ENCODE measurements at places on chromosomes 12 and 14.

GRCh38 chr12:45208604-45209487 lies 7.0 kb upstream of the ANO6 start:
- DNase-seq: no peak

GRCh38 chr12:91551927-91552326 lies 369.3 kb upstream of the DCN start:
- DNase-seq: no peak

GRCh38 chr12:120257041-120257821 lies 8.3 kb downstream of the PXN start:
- no peak for DNase-seq

DNA sequence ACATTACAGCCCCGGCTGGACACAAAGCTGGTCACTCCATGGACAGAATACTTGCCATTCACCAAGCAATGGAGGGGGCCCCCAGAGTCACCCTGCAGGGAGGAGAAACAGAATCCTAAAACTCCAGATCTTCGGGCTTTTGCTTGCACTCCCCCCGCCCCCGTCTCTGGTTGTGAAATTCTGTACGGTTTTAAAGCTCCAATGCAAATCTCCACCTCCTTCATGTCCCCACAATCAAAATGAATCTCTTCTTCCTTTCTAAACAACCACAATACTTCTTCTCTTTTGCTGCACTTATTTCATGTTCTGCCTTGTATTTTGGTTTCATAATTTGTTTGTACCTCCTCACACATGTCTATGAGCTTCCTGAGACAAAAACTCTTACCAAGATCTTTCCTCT lies 5.8 kb upstream of the BIN2 start:
- DNase-seq: no peak

- no peak for DNase-seq
These were observed 35.8 kb downstream of the FBXO33 start for GRCh38 chr14:39396448-39396847.

GRCh38 chr14:59870277-59871165 lies at the start of gene RTN1:
RTN1 (minus strand) TSS chr14:59870776; CDS start chr14:59870630, 146 bp downstream.
- DNase-seq: no peak

GRCh38 chr12:101743242-101743641 lies 4.0 kb upstream of the SYCP3 start:
- no peak for DNase-seq

DNA sequence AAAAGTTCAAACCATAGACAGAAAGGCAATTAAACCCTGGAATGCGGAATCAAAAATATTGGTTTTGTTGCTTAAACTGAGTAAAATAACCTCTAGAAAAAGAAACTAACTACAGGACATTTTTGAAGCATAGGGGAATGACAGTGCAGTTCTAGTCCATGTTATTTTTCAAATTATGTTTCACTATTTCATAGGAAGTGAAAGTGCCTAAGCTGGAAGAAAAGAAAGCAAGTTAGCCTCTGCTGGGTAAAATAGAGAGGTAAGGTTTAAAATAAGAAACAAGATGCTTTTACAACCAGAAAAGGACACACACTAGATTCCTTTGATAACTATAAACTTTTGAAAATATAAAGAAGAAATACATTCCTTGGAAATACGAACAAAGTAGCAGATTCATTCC lies 1.1 kb downstream of the CLECL1 start:
- DNase-seq: no peak

GRCh38 chr12:25924491-25925001 lies 33.9 kb upstream of the RASSF8 start:
- no peak for DNase-seq

DNA sequence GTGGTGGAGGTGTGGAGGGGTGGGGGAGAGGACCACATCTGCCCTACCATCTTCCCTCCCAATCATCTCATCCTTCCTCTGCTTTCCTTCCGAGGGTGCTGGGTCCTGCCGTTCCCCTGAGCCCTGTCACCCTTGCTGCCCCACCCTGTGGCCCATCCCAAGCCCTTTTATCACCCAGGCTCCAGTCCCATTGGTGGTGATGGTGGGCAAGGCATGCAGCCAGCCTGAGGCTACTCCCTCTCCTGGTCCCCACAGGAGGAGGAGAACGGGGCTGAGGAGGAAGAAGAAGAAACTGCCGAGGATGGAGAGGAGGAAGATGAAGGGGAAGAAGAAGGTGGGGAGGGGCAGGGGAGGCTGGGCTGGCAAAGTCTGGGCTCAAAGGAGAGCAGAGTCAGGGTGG lies 2.7 kb upstream of the LAG3 start:
- DNase-seq: no peak

GRCh38 chr14:68748691-68749090 lies 44.2 kb downstream of the ZFP36L1 start:
- DNase-seq: no peak

- DNase-seq: no peak
These were observed 267.7 kb downstream of the SLC6A15 start for GRCh38 chr12:84644908-84645307.

GRCh38 chr14:81390696-81391095 lies 9.4 kb downstream of the STON2 start:
- DNase-seq: no peak

- DNase-seq: no peak
These were observed 150.6 kb upstream of the HMGA2 start for GRCh38 chr12:65673732-65674131.

DNA sequence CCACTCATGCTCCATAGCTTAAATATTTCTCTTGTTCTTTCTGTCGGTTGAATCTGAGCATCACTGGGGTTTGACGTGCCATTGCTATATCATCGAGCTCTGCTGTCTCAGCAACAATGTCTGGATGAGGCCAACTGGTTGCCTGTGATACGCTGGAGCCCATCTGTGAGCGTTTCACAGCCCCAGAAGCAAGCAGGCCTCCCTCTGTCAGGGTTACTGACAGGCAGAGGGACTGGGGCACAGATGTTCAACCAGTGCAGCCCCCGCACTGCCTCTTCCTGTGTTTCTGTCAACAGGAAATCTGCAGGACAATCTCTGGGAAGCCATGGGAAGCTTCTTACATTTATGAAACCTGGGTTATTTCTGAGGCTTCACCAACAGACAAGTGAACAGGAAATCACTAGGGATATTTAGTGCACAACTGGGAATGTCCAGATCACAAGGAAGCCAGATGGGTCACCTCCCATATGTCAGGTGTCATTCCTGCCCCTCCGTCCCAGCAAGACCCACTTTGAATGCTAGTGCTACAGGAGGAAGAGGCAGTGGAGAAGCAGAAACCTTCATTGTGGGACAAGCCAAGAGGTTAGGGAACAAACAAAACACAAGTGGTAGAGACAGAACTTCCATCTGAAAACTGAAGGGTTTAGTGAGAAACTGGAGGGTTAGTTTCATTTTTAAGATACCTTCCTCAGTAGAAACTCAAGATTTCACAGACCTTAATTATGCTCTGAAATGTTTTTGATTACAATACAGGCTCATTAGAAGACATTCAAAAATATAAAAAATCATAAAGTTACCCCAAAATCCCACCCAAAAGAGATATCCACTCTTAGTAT lies 24.1 kb downstream of the DMAC2L start:
- no peak for DNase-seq

DNA sequence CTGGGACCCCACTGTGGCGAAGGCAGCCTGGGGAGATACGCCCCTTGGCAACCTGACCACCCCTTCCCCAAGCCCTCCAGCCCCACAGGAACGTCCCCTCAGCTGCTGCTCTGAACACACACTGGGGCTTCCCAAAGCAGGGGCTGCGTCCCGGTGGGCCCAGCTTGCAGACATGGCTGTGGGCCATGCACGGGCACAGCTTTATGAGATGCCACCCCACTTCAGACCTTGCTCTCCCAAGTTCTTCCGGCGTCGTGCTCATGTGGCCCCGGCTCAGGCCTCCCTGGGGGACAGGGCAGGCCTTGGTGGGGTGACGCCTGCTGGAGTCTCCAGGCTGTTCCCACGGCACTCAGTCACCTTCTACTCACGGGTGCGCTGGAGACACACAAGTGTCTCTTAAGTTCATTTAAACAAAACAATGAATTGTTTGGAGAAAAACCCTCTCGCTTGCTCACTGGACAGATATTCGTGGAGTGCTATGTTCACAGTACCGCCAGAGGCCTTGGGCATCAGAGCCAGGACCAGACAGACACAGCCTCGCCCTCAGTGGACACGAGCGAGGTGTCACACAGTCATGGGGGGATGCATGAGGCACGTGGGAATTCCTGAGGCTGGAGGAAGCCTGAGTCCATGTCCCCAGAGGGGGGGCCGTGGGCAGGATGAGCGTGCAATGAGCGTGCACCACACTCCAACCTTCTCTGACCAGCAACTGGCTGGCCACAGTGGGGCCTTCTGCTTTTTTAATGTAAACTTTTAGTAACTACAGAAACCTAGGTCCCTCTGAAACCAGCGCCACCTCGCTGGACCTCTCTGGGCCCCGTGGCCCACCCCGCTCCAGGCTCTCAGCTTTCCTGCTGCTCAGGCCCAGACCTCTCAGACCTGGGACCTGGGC lies 4.3 kb downstream of the GALNT9 start:
- DNase-seq: no peak

DNA sequence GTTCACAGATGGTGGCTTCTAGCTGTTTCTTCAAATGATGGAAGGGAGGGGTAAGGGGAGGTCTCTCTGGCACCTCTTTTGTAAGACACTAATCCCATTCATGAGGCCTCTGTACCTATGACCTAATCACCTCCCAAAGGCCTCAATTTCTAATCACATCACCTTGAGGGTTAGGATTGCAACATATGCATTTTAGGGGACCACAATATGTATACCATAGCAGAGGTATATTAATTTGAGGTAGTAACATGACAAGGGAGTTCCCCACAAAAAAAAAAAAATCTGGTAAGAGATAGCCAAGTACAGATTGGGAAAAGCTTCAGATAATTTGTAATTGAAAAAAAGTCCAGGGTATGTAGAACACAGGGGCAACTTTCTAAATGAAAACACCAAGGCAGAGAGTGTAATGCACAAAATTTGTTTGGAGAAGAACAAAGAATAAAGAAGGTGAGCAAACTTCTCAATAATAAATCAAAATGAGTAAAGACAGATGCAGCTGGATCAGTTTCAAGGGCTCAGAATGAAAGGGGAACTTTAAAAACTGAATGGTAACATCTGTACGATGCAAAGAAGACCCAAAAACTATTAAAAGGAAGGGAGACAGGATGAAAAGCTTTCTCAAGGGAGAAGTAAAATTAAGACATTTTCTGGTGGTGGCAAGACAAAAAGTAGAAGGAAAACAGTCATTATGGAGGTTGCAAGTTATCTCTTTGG lies 125.5 kb upstream of the DCN start:
- DNase-seq: no peak

GRCh38 chr12:93706824-93707223 lies 29.6 kb downstream of the CRADD start:
- no peak for DNase-seq

GRCh38 chr12:2485681-2486080 lies 309.1 kb upstream of the FKBP4 start:
- DNase-seq: no peak

DNA sequence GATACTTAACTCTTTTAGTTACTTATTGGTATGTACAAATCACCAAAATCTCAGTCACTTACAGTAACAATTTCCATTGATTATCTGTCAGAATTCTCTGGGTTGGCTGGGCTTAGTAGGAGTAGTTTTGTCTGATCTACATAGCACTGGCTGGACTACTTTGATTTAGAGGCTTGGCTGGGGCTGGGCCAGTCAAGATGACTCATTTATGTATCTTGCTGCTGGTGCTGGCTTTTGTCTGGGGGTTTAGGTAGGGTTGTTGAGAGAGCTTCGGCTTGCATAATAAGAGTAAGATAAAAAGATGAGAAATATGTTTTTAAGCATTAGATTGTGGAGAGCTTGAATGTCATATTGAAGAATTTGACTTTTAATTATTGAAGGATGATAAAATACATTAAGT lies 1093.7 kb downstream of the SLC6A15 start:
- no peak for DNase-seq

DNA sequence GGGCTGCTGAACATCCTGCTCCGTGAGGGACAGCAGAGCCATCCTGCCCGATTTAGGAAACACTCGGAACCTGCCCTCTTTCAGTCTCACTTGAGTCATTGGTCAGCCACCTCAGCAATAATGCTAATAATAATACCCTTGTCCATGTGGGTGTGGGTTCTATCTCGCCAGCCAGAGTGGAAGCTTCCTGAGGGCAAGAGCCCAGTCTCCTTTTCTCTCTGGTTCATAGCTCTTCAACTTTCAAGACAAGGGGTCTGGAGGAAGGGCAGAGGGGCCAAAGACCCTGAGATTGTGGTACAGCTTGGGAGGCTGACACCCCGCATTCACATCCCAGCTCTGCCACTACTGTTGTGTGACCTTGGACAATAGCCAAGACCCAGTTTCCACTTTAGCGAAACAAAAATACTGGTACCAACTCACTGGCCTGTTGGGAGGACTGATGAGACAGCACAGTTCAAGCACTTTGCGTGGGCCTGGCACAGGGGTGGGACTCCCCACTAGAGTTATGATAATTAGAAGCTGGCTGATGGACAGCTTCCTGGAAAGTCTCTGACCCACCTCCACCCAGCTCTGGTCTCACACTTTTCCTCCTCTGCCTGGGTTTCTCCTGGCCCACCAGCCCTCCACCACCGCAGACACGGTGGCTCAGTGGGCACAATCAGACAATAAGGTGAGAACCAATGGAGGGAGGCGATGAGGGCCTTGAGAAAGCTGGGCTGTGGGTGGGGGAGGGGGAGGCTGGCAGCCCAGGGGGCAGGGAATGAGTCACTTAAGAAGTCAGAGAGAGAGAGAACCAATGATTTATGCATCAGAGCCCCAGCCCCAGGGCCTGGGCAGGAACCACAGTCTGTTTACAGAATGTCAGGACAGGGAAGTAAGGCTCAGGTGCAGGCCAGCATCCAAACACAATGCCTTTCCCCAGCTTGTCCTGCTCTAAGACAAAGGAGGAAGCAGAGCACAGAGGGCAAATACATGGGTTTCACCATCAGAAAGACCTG lies 9.6 kb downstream of the FAIM2 start:
- no peak for DNase-seq

DNA sequence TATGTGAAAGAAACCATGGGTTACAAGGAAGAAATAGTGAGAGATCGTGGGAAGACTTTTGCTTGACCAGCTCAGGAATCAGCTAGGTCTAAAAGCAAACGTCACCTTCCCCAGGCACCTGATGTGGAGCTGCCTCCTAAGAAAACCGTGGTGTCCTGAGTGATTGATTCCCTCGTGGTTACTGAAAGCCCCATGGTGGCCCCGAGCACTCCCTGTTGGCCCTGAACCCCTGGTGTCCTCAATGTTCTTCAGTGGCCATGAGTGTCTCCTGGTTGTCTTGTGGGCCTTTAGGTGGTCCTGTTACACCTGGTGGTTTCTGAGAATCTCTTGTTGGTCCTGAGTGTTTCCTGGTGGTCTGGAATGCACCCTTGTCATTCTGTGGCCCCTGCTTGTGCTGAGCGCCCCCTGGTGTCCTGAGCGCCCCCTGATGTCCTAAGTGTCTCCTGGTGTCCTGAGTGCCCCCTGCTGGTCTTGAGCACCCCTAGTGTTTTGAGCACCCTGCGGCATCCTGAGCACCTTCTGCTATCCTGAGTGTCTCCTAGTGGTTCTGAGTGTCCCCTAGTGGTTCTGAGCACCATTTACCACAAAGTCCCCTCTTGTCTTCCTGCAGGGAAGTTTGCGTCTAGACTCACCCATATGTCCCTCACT lies 518.7 kb downstream of the TMEM121 start:
- DNase-seq: peak; percentile 71

DNA sequence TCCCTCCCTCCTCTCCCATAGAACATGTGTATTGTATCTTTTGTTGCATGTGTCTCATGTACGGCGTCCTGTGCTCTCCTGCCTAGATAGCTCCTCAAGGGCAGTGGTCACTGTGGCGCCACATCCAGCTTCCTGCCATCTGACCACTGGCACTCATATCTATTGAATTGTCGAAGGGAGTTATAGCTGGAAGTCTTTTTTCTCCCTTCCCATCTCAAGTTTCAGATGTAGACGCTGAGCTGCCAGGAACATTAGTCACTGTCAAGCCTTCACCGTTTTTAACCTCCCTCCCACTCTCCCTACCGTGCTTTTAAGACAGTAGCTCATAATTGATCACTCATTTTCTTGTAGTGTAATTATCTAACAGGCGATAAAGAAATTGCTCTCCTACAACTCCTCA lies 33.0 kb downstream of the MTHFD1 start:
- no peak for DNase-seq

All from stimulated activated CD8-positive, alpha-beta memory T cell treated with anti-CD3 and anti-CD28 coated beads, Interleukin-15, amount 100 ng/mL, for 24 hours (primary cell).